ENCODE measurements at places on chromosomes 5 and 9.

DNA sequence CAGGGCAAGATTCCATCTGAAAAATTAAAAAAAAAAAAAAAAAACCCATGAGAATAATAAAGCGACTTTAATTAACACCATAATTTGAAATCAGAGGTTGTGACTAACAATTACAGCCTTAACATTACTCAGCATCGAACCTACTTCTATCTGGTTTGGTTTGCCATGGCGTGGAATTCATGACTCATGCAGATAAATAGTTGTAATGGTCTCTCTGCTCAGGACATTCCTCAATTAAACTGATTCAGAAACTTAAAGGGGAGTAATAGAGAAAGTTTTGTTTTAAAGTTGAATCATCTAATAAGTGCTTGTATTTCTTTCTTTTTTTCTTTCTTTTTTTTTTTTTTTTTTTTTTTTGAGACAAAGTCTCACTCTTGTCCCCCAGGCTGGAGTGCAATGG lies 135.5 kb downstream of the SPATA31D1 start:
- DNase-seq = no peak

GRCh38 chr9:119003201-119003611 lies 366.0 kb downstream of the BRINP1 start:
- DNase-seq = no peak

GRCh38 chr5:170451747-170452365 lies 52.0 kb upstream of the KCNIP1 start:
- DNase-seq = no peak

- no peak for DNase-seq
Observed at GRCh38 chr9:130692321-130692720, 1.3 kb upstream of the EXOSC2 start.

DNA sequence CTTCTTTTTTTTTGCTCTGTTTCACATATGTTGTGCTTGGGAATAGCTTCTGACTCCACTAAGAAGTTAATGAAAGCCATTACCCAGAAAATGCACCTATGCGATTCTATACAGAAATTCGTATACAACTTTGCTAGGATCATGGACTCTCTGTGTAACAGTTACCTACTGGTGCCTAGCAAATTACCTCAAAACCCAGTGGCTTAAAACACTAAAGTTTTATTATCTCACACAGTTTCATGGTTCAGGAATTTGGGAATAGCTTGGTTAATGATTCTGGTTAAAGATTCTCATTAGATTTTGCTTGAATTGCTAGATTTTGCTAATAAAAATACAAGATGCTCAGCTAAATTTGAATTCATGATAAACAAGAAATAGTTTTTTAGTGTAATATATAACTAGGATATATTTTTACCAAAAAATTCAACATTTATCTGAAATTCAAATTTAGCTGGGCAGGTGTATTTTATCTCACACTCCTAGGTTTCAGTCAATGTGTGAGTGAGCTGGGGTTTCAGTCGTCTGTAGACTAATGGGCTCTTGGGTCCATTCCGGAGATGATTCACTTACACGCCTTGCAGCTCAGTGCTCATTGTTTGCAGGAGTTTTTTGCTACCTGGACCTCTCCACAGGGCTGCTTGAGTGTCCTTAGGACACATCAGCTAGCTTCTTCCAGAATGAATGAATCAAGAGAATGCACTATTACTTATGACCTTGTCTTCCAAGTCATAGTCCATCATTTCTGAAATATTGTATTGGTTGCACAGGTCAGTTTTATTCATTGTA lies 75.1 kb downstream of the MROH2B start:
- no peak for DNase-seq

All from stimulated activated CD4-positive, alpha-beta T cell treated with anti-CD3 and anti-CD28 coated beads, Interleukin-15, amount 100 ng/mL, for 1 hour (primary cell).